Activated CD8-positive, alpha-beta memory T cell treated with anti-CD3 and anti-CD28 coated beads, Interleukin-2, amount 10 ng/mL, durations not matched to agents 7 days and 5 days (primary cell): ENCODE measurements at places on chromosomes 4 and X. TPM values are rescaled to one million over a fixed set of nuclear protein-coding genes. Genes with fewer than 3 reads are reported as not detected.

- DNase-seq, result no peak
Measured at GRCh38 chr4:45294464-45294863, 568.1 kb upstream of the GNPDA2 start.

DNA sequence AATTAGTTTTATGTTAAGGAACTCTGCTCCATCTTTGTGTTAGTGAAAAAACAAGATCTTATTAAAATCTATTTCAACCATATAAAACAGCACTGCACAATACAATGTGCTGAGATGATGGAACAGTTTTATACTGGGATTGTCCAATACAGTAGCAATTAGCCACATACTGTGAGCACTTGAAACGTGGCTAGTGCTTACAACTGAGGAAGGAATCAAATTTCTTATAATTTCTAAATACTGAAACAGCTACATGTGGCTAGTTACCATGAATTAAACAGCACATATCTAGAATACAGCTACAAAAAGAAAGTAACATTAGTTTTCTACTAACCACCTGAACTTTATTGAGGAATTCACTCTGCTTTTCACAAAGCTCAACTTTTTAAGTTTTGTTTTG is 14.7 kb downstream of the NFXL1 start:
- no peak for DNase-seq

DNA sequence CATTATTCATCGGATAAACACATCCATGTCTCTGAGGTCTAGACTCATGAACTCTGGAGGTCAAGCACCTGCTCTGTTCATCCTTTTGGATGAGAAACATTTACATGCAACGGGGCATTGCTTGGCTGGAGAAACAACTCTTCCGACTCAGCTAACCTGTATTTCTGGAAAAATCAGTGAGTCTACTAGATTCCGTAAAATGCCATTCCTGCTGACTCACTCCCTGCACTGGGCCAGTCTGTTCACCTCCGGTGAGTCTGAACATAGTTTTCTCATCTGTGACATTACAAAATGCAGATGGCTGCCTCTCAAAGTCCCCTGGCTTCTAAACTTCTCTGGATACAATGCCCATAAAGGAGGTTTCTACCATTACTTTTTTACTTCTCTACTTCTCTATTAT is 185.7 kb upstream of the HS3ST1 start:
- no peak for DNase-seq

DNA sequence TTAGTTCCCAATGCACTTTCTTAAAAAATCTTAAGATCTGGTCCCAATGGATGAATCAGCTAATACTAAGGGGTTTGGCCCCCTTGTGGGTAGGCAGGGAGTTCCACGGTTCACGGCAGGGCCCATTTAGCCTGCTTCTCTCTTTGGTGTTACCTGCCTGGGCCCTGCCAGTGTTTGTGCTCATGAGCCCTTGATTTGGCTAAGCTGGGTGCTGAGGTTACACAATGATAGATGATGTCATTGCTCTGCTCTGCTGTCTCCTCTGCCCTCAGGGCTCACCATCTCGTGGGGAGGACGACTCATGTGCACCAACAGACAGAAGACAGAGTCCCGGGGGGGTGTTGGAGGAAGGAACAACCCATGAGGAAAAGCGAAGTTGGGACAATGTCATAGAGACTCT is 24.4 kb downstream of the RTL5 start:
- no peak for DNase-seq

ETDB gene
- not detected for total RNA-seq

- DNase-seq, result no peak
Measured at GRCh38 chr4:159003420-159004253, 99.2 kb upstream of the RAPGEF2 start.

- DNase-seq, result no peak
Measured at GRCh38 chr4:100738196-100739165, 220.7 kb upstream of the EMCN start.

GRCh38 chr4:148573296-148573695 is 131.1 kb upstream of the NR3C2 start:
- DNase-seq, result no peak

F9 gene
- total RNA-seq, result not detected

SPATA4 gene
- total RNA-seq, result not detected

HEPH gene
- not detected for total RNA-seq

CENPVL1 gene
- total RNA-seq, result not detected

DNA sequence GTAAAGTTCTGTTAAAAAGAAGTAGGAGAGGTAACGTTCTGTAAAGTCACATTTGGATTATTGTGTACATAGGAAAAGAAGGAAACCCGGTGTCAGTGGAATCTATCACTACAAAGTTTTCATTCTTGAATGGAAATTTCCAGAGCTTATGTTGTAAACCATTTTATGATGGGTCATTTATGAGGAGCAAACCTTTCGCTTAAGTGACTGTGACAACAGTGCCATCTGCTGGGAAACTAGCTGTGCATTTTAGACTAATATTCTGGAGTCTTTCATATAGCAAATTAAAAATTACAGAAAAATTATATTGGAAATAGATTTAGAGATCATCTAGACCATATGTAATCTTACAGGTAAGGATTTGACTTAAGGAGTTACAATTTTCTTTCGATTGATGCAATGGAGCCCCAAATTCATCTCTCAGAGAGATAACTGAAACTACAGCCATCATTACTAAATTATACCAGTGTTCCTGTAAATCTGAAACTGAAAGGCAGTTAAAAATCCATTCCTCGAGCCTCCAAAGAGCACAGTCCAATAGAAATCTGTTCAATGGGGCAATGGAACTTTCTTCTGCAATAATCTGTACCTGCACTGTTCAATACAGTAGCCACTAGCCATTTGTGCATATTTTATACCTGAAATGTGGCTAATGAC is 26.9 kb downstream of the ASB9 start:
- peak; percentile 40 for DNase-seq

DNA sequence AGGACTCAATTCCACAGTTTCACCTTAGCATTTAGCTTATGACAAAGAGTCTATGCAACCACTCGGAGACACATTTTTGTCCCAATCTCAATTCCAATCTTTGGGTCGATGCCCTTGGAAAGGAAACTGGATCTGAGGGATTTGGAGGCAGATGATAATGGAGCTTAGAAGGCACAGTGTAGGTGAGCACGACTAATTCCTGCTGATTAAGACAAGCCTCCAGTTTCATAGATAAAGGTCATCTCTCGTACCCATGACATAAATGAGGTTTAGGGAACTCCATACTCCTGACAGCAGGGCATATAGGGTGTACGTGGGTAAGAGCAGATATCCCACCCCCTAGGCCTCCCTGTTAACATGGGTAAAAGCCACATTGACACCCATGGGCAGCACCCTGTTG is 24.4 kb upstream of the ZNF718 start:
- DNase-seq, result no peak

ARX gene
- total RNA-seq, result not detected

- no peak for DNase-seq
Measured at GRCh38 chrX:103002576-103002975, 61.4 kb downstream of the BEX1 start.

DNA sequence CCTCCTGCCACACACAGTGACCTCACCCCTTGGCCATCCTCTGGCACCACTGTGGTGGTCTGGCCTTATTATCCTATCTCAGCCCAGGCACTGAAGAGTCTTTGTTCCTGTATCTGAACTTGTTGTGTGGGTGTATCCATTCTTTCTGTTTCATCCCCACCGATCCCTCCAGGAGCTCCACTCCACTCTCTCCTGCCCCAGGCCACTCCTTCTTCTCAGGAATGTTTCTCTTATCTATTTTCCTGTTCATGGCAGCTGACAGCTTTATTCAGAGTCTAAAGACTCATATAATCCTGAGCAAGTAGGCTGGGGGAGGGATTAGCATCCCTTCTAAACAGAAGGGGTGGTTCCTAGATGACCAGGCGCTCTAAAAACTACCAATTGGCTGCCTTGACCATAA is 150.0 kb downstream of the ANAPC10 start:
- no peak for DNase-seq

- peak; percentile 66 for DNase-seq
Measured at GRCh38 chrX:39167791-39168190, 366.5 kb downstream of the MID1IP1 start.

DNA sequence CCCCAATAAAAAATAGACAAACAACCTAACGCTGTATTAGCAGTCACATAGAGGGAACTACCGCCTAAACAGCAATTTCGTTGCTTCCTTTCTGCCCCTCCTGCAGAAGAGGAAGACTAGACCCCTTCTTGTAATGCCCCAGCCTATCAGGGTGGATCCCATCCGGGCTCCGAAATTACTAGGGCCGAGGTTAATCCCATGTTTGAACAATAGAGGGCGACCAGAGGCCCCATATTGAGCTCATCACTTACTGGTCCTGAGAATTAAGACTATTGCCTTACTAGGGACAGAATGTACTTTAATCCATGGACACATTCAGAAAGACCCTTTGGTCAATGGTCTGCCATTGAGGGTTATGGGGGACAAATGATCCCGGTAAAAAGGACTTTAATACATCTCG is 11.8 kb upstream of the ZNF630 start:
- peak; percentile 56 for DNase-seq

DNA sequence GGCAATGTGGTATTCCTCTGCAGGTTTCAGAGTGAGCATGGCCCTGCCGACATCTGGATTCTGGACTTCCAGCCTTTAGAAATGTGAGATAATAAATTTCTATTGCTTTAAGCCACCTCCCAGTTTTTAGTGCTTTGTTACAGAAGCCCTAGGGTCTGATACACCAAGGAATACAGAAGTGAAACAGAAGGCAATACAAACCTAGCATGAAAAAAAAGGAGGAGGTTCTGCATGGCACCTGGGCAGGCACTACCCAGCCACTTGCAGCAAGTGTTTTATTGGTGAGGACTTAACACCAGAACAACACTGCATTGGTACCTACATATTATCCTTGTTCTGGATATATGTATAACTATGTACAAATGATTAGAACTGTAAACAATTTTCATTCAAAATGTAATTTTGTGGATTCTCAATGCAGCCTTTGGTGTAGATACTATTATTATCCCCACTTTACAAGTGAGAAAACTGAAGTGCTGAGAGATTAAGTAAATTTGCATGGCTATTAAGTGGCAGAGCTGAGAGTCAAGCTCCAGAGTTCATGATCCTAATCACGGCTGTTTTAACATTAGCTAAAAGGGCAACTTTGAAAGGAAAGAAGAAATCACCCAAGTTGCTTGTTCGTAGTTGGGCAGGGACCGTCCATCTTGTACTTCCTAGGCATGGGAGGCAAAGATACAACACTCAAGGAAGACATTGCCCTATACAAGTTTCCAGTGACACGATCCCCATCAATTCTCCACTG is 71.8 kb downstream of the IL21 start:
- DNase-seq, result no peak

DNA sequence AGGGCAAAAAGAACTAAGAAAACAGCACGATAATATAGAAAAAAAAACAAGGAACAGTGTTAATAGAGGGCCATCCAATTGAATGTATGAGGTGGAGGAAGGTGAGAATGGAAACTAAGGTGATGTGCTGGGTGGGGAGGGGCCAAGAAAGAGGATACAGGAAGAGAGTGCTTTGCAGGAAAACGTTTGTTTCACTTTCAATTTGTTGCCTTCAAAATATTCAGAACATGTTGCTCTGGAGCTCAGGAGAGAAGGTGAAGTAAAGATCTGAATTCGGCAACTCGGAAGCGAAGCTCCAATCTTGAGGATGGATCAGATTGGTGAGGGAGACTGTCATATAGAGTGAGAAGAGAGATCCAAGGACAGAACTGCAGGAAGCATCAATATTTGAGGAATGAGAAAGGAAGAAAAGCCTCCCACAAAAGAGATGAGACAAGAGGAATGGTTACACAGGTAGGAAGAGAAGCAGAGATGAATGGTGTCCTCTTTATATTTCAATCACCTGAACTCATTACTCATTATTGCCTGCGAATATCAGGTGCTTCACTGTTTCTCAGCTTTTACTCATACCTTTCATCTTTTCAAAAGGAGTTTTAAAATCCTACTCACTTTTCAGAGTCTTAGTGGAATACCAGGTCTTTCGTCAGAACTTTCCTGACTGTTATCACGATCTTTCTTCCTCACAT is 14.7 kb upstream of the SEC24D start:
- DNase-seq, result peak; percentile 64

GRCh38 chr4:140935254-140935653 is 179.1 kb upstream of the TBC1D9 start:
- no peak for DNase-seq

- DNase-seq, result no peak
Measured at GRCh38 chrX:144918936-144919335, 328.4 kb upstream of the SPANXN1 start.

DNA sequence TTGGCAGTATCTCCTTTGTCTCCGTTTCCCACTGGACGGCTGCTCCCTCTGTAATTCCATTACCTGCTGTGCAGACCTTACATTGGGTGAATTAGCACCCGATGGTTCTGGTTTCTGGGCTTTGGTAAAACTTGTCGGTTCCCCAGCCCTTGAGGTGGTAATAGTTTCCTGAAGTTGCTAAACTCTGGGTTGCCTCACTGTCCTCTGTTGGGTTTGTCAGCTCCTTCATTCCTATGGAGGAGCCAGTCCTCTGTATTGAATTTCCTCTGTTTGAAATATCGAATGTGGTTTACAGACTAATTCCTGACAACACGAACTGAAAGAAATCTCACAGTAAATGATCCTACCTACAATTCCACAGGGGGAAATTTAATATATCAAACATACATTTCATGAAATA is 591.3 kb upstream of the FTHL17 start:
- DNase-seq, result no peak
